Stimulated activated CD8-positive, alpha-beta memory T cell treated with anti-CD3 and anti-CD28 coated beads, Interleukin-4, amount 100 ng/mL, for 4 hours (primary cell): ENCODE measurements at places on chromosomes 7 and 10.

DNA sequence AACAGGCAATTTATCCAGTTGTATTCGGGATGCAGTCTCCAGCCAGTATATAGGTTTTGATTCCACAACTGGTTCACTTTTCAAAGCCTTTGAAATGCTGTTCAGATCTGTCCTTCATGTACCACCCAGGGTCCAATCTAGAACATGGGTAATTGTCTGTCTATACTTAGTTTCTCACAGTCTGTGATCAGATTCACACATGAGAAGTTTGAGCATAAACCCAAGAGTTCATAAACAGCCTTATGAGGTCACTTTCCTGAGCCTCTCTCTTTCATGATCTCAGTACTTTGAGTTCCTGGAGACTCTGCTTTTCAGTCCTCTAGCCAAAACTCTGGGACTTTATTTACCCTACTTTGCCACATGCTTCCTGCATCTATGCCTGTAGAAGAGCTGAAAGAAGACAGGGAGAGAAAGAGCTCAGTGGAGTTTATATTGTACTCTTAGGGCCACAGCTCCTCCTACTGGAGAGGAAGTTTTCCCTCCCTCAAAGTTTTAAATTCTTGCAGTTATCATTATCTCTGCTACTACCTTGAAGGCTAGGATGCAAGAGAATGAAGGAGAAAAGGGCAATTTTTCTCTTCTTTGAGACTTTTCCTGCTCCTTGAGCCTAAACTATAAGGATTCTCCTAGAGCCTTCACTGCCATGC lies 172.0 kb downstream of the ZEB1 start:
- DNase-seq: no peak

GRCh38 chr10:133249975-133250754 lies 12.5 kb downstream of the VENTX start:
- no peak for DNase-seq

DNA sequence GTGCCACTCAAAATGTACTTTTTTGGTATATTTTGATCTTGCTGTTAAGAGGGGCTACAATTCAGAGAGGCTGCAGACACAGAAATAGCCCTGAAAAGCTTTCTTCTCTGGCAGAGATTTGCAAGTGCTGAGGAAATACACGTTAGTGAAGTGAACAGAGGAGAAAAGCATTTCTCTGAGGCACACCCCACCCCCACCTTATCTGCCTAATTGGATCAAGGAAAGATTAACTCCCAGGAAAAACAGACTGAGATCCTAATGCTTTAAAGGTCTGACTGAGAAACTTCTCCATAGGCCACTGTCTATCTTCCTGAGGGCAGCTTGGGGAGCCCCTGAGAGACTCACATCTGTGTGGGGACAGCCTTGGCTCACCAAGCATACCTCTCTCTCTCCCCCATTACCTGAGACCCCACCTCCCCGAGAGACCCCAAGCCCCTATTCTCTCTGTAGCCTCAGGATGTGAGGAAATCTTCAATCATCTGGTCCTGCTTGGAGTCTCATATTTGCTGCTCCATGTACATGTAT lies 14.8 kb upstream of the AKR1C3 start:
- DNase-seq: no peak

GRCh38 chr10:103605359-103606096 lies 112.0 kb downstream of the NEURL1 start:
- DNase-seq: no peak

DNA sequence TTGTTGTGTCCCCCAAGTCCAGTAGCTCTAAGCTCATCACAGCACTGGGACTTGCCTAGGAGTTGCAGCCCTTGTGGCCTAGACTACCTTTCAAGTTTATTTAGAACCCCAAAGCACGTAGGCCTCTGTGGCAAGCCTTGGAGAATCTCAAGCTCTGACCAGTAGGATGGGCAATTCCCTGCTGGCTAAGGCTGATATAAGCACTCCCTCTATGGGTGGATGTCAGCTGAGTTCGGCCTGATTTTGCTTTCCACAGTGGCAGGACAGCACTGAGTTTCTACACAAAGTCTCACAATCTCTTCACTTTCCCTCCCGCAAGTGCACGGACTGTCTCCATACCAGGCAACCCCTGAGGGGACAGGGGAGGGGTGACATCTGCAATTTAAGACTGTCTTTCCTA lies 886.4 kb upstream of the LRRN3 start:
- DNase-seq: no peak

DNA sequence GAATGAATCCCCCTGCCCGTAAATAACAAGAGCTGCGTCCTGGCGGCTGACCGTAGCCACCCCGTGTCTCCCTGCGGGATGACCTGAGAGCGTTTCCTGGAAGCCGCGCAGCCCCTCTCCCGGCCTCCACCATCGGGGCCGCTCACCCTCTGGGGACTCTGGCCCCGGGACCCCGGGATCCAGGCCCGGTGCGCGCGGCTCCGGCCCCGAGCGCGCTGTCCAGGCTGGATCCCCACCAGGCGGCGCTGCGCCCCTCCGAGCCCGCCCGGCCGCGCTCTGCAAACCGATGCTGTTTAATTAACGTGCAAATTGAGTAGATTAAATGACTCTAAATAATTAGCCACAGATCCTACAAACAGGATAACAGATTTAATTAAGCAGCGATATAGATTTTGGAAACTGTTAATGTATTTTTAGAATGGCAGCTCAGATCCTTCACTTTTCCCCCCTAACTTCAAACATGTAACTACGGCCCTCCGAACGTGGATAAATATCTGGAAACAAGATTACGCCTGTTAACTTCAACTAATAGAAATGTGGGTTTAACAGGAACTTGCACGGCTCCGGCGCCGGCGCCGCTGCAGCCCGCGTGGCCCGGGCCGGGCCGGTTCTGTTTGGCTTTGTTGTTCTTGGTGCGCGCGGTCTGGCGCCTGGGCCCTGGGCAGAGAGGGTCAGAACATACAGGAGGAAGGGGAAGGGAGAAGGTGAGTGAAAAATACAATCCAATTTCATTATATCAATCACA lies 7.1 kb upstream of the UNCX start:
- no peak for DNase-seq

GRCh38 chr7:108634036-108634435 lies 64.4 kb downstream of the DNAJB9 start:
- no peak for DNase-seq

DNA sequence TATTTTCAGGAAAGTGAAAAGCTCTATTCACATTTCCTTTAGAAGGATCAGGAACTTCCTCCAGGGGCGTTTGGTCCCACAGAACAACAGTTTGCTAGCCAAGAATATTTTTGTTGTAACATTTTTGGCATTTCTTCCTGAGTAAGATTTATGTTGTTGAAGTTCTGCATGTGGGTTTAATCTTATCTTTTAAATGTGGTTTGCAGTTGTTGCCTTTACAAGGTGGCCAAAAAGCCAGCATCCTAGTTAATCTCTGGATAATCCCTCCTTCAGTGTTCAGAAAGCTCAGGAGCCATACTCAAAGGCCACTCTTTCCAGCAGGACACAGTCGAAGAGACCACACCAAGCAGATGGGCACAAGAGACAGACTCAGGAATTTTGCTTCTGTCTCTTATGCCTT lies 30.0 kb downstream of the SLC26A4 start:
- DNase-seq: no peak

- DNase-seq: no peak
Measured at GRCh38 chr7:157693071-157693520, 356.3 kb downstream of the DNAJB6 start.

DNA sequence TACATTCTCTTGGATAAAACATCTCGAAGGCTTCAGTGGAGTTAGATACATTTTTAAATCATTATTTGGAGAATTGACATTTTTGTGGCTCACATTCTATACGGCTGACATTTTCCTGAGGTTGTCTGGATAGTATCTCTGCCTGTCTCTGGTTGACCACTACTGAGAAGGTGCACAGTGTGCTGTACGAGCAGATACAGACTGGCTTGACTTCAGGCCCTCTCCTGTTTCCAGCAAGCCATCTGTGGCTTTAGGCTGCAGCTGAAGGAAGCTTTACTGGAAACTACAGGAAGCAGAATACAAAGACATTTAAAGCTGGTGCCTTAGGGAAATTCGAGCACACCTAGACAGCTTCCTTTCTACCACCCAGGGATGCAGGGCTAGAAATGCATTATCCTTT lies 39.3 kb upstream of the RSU1 start:
- DNase-seq: no peak

DNA sequence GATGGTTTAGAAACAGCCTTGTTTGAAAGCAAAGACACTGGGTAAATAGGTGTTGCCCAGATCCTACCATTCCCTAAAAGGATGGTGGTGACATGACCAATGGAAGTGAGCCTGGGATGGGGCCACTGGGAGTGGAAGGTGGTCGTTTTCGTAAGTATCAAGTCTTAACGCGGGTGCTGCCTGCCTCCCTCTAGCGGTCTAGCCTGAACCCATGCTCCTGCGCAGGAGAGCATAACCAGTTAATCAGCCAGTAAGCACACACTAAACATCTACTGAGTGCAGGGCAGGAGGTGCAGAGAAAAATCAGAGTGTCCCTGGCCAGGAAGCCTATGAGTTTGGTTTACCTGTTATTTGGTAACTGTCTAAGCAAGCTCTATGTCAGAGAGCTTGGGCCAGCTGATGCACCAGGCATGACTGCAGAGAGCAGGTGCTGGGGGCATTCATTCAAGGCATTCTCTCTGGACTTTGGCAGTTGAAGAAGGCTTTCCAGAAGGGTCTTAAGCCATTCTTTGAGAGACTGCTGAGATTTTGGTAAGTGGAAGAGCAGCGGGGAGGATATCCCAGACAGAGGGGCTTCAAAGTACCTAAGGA lies 930 bp downstream of the GARIN1A start:
- no peak for DNase-seq

GRCh38 chr10:97030894-97031293 lies 154.9 kb downstream of the SLIT1 start:
- no peak for DNase-seq

DNA sequence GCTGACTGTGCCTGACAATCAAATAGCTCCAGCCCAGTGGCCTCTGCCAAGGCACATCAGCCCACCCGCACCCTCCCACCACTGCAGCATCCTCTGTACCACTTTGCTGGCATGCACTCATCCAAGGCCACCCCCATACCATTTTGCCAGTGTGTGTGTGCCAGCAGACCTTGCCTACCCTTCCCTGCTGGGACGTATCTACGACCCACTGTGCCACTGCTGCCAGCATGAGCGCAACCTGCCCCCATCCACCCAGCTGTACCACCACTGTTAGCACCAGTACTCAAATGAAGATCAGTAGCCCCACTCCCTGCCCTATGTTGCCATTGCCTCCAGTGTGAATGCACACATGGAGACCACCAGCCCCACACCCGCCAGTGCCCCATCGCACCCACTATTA lies 149.4 kb upstream of the PTN start:
- DNase-seq: no peak

DNA sequence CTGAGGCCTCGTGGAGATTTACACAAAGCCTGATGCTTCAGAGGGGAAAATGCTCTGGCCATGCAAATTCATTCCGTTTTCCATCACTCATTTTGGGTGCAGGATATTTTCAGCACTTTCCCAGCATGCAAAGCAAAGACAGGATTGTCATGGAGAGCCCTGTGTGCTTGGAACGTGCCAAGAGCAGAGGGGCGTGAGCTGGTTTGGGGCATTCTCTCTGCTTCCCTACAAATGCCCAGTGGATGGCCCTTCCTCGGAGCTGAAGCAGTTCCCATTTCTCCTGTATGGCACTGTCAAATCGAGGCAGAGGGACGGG lies 164.1 kb downstream of the PRKAG2 start:
- DNase-seq: no peak

- no peak for DNase-seq
Measured at GRCh38 chr10:71941318-71941717, 22.9 kb upstream of the CHST3 start.
